ENCODE measurements at places on chromosomes 16 and 17. TPM values are rescaled to one million over a fixed set of nuclear protein-coding genes. Genes with fewer than 3 reads are reported as not detected.

DNA sequence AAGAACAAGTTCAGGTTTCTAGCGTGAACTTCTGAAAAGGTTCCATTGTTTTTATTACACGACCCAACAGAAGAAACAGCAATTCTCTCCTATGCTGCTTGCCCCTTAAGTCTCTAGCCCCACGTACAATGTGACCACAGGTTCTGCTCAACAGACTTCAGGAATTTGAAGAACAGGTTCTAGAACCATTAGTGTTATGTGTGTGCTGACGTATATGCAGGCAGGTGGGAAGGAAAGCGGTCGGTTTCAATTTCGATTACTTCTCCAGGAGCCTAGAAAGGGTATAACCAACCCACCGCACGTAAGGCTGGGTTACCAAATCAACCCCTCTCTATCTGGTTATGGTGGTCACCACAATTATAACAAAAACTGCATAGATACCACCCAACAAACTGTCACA is 39.4 kb downstream of the XPO6 start:
- DNase-seq = no peak

Gene HOXB13
- not detected for total RNA-seq

Gene FBXO39
- total RNA-seq = not detected

GRCh38 chr17:19909139-19909538 is 41.4 kb upstream of the ULK2 start:
- DNase-seq = no peak

GRCh38 chr17:74145756-74146155 is 57.7 kb upstream of the RPL38 start:
- no peak for DNase-seq

Gene UTS2R
- total RNA-seq = not detected

- DNase-seq = no peak
Observed at GRCh38 chr17:12388226-12388625, 277.5 kb upstream of the MYOCD start.

DNA sequence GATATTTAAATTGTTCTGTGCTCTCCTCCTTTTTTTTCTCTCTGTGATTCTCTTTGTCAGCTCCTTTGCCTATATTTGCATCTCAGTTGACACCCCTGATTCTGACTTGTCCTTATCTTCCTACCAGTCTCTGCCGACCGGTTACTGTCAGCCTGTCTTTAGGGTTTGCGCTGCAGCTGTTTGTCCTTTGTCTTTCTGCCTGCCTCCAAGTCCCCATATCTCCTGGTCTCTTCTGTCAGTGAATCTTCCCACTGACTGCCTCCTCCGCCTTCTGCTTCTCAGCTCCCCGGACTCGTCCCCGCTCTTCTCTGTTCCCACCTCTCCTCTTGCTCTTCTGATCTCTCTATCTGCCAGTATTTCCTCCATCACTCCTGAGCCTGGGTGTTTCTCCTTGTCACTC is 5.2 kb downstream of the TLCD2 start:
- no peak for DNase-seq

DNA sequence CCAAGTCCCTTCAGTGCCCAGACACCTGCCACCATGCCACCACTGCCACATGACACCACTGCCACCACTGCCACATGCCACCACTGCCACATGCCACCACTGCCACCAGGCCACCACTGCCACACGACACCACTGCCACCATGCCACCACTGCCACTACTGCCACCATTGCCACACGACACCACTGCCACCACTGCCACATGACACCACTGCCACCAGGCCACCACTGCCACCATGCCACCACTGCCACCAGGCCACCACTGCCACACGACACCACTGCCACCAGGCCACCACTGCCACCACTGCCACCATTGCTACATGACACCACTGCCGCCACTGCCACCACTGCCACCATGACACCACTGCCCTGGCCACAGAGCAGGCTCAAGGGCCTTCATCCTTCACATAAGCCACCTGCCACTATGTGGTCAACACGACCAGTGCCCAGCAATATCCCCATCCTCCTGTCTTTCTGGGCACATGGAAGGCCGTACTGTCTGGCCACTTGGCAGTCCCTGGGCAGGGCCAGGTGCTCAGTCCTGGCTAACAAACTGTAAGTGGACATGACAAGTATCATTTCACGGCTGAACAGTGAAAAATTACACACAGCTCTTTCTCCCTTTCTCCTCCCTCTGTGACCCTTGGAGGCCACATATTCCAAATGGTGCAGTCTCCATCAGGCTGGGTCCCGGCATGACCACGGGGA is 33.1 kb downstream of the ABR start:
- no peak for DNase-seq

- DNase-seq = no peak
Observed at GRCh38 chr16:64711026-64711425, 410.8 kb downstream of the CDH11 start.

Gene NRN1L
- 0.46 TPM for total RNA-seq

Gene CES3
- total RNA-seq = not detected

Gene PRSS22
- total RNA-seq = 9.5 TPM

Gene SYCE1L
- total RNA-seq = 10.7 TPM

- DNase-seq = no peak
Observed at GRCh38 chr17:79991924-79992648, 43.6 kb downstream of the TBC1D16 start.

GRCh38 chr16:60818465-60818864 is 1217.8 kb downstream of the CDH8 start:
- no peak for DNase-seq

Gene SHISA6
- not detected for total RNA-seq

DNA sequence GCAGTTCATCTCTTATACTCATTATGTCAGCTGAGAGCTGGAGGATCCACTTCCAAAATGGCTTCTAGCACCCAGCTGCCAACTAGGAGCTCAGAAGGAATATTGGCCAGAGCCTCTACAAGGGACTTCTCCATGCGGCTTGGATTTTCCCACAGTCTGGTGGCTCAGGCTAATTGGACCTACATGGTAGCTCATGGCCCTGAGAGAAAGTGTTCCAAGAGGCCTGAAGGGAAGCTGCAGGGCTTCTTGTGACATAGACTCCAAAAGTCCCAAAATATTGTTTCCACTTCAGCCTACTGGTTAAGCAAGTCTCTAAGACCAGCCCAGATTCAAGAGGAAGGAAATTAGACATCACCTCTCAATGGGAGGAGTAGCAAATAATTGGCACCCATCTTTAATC is 6.8 kb downstream of the NOG start:
- no peak for DNase-seq

Gene RND2
- 0.40 TPM for total RNA-seq

DNA sequence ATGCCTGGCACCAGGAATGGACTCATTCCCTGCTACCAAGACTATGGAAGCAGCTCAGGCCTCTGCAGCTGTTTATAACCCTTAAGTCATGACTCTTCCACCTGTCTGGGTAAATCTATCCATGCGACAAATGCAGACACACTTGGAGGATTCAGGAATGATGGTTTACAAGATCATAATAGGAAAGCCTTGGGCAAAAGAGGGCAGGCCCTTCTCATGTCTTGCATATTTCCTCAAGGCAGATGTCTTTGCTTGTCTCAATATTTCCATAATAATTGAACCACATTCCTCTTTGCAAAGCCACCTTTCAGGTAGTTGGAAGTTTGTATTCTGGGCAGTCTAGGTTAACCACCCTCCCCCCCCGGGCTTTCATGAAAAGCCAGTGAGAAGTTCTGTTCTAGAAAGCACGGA is 884 bp upstream of the JPT1 start:
- peak; percentile 45 for DNase-seq

- no peak for DNase-seq
Observed at GRCh38 chr17:32226886-32227285, 38.7 kb upstream of the RHBDL3 start.
